ENCODE measurements at places on chromosomes 2 and 18. TPM values are rescaled to one million over a fixed set of nuclear protein-coding genes. Genes with fewer than 3 reads are reported as not detected.

GRCh38 chr18:40102903-40103302, 1852.1 kb upstream of the PIK3C3 start:
- no peak for DNase-seq

DNA sequence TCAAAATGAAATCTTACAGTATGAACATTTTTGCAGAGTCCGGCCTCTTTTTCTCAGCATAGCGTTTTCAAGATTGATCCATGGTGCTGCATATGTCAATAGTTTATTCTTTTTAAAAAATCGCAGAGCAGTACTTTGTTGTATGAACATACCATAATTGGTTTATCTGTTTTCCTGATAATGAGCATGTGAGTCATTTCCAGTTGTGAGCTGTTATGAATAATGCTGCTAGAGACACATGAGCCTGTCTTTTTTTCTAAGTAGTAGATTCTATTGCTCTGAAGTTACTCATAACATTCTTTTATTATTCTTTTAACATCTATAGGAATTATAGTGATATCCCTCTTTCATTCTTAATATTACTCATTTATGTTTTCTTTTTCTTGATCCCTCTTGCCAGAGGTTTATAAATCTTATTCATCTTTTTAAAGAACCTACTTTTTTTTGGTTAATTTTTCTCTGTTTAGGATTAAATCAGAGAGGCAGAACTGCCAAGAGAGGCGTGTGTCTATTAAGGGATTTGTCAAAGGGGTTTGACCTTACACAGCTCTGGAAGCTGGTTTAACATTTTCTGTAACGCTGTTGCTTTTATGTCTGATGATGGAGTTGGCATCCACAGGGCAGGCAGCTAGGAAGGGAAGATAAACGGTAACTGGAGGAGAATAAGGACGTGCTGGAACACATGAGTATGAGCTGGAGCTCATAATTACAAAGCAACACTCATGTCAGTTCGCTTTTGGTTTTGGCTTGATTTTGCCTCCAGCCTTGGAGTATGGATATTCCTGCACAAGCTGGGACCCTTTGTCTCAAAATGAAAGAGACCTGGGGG, 47.4 kb downstream of the MGAT5 start:
- DNase-seq: peak; percentile 74

DNA sequence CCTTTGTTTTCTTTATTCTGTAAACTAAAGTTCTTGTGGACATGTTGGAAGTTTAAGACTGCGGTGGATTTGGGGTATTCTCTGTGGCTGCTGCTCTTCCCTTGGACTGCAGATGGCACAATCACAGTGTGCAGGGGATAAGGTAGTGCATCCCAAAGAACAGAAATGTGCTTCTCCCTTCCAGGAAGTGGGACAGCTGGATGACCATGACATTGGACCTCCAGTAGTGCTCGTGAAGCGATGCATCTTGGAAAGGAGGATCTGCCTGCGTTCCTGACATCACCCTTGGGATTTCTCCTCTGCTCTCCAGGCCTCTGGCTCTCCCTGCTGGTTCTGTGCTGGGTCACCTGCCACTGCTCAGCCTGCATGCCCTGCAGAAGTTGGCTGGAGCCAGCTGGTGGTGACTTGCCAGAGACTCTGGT, 109.9 kb downstream of the SLC4A3 start:
- peak; percentile 25 for DNase-seq

DNA sequence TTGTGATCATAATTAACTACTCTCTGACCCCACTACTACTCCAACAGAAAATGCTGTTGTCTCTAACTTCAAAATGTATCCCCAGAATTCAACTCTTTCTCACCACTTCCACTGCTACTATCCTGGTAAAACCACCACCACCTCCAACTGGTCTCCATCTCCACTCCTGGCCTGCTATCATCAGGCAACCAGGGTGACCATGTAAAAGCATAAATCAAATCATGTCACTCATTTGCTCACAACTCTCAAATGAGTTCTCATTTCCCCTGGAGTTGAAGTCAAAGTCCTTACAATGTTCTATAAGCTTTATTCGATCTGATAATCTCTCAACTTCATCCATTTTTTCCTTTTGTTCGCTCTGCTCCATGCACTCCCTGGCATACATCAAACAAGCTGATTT, 24.6 kb downstream of the CUL3 start:
- no peak for DNase-seq

The SDC1 gene
- total RNA-seq: 1.4 TPM

DNA sequence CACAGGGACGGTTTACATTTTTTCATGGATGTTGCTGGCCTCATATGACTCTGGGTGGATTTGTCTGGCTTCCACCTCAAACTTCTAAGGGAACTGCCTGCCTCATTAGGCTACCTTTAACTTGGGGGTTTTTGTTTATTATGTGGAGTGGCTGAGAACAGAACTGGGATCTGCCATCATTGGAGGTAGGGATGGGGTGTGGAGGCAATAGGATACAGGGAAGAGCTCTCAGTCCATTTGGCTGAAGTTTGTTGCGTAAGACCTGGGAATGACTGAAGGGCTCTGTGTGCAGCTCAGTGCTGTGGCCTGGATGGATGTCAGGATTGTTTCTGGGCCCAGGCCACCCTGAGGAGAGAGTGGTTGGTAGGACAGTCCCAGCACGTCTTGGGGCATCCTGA, 31.2 kb downstream of the ASB1 start:
- no peak for DNase-seq

Measured in dermis blood vessel endothelial cell (primary cell).